Bone marrow (tissue), 2 donors: ENCODE measurements at places on chromosomes 1 and 21.

DNA sequence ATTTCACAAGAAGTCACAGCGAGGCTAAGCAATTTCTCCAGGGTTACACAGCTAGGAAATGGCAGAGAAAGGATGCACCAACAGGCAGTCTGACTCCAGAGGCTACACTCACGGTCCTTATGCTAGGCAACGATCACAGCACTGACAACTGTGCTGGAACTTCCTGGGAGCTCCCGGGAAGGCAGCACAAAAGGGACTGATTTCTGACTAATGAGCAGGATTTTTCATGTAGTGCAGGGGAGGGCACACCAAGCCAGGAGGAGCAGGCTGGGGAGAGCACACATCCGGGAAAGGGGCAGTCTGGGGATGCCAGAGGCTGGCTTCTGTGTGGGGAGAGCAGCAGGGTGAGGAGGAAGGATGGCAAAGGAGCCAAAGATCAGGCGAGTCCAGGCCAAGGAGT is 486.7 kb downstream of the OMA1 start:
- no peak for DNase-seq

DNA sequence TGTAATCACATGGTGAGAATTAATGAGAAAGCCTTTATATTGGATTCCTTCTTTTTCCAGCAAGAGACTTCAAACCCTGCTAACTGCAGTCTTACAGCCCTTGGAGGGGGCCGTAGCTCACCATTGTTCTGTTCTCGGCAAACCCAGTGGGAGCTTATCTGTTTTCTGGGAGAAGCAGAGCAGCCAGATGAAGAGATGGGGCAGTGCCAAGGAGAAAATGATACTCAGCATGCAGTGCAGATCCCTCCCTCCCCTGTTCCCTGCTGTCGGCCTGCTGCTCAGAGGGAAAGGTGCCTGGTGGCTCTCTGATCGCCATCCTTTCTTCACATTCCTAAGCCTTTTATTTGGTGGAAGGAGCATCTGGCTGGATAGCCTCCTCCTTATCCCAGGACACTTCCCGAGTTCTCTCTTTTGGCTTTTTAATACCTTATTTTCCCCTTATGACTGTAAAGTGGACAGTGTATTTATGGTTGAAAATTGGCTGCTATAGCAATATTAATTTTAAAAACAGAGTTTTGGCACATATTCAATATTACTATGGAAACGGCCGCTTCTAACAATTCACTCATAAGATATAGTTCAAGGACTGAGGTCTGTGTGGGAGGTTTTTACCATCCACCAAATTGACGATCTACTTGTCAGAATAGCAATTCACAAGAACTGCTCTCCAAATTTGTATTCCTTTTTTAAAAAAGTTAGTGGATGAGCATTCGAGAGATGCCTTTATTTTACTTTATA is 203.4 kb downstream of the CRB1 start:
- DNase-seq = no peak

DNA sequence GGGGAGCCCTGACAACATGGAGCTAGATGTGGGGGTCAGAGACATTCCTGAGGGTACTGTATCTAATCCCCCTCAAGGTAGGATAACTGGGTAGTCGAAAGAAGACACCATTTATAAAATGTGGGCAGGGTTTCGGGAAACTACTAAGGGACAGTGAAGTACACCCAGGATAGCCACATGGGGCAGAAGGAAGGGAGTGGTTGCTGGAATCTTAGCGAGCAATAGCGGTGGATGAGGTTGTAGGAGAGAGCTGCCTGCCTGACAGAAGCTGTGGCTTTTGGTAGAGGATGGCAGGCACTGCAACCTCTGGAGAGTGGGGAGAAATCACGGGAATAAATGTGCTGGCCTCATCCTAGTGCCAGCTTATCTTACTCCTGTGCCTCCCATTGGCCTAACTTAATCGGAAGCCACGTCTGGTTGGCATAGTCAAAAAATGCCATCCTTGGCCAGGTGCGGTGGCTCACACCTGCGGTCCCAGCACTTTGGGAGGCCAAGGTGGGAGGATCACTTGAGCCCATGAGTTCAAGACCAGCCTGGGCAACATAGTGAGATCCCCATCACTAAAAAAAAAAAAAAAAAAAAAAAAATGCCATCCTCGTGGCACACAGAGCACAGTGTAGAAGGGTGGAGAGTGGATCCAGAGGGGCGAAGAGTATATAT is 23.4 kb upstream of the MAPKAPK2 start:
- no peak for DNase-seq

- no peak for DNase-seq
Measured at GRCh38 chr1:199868777-199869176, 158.7 kb upstream of the NR5A2 start.

DNA sequence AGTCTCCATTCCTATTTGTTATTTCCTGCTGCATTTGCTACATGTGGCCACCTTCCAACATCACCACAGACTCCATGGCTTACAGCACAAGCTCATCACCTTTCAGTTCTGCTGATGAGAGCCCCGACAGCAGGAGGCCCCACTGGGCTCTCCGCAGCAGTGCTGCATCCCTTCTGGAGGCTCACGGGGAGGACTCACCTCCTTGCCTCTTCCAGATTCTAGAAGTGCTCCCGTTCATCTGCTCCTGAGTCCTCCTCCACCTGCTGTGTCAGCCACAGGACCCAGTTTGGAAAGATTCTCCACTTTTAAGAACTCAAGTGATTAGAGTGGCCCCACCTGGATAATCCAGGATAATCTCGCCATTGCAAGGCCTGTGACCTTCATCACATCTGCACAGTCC is 167.6 kb downstream of the PCBP3 start:
- DNase-seq = no peak

DNA sequence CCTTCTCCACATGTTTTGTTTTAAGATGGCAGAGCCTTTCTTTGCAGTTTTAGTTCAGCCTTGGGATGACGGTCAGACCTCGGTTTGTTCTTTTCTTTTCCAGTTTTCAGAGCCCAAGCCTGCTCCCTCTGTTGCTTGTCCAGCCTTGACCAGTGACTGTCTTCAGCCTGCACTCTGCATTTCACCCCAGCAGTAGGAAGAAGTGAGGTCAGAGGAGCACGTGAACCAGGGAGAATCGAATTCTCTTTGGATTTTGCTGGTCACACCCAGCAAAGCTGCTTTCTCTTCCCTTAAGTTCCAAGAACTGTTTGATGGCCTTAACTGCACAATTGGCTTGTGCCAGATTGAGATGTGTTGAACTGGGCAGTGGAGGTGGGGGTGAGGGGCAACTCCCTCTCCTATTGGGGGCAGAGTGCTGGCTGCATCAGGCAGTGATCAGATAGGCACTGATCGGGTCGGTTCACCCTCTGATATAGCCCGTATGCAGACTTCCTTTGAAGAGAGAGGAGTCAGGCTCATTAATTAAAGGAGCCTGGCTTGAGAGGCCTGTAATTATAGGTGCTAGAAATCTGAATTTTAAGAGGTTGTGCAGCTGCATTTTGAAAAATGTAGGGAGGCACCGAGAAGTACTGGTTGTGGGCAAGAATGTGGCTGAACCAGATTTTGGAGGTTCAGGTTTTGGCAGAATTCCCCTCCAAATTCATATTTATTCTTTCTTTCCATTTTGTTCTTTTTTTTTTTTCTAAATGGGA is 42.4 kb downstream of the PEX14 start:
- no peak for DNase-seq

- no peak for DNase-seq
Measured at GRCh38 chr1:53132176-53132575, 10.3 kb downstream of the SLC1A7 start.

DNA sequence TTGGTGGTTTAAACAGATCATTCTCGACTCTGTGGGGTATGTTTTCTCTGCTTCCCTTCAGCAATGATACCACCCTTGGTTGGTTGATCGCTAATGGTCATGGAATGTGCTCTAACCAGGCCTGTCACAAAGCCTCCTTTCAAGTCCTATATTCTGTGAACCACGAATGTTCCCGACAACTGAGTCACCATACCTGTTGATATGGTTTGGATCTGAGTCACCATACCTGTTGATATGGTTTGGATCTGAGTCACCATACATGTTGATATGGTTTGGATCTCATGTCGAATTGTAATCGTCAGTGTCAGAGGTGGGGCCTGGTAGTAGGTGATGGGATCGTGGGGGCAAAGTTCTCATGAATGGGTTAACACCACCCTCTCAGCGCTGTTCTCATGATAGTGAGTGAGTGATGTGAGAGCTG is 10.2 kb upstream of the CAMK2N1 start:
- no peak for DNase-seq

DNA sequence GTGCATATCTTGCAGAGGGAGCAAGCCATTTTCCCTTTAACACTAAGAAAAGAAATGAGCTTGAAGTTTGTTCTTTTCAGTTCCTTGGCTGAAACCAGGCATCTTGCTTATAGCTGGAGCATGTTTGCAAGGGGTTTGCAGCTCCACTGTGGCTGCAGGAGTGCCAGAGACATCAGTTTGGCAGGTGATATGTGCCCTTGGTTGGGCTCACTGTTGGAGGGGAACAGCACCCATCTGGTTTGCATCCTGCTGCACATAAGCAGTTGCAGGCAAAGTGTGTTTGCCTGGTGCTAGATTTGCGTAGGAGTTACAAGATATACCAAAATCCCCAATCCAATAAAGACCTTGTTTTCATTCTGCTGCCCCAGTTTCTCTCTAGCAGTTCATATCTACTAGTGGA is 47.8 kb upstream of the IKBKE start:
- DNase-seq = no peak

DNA sequence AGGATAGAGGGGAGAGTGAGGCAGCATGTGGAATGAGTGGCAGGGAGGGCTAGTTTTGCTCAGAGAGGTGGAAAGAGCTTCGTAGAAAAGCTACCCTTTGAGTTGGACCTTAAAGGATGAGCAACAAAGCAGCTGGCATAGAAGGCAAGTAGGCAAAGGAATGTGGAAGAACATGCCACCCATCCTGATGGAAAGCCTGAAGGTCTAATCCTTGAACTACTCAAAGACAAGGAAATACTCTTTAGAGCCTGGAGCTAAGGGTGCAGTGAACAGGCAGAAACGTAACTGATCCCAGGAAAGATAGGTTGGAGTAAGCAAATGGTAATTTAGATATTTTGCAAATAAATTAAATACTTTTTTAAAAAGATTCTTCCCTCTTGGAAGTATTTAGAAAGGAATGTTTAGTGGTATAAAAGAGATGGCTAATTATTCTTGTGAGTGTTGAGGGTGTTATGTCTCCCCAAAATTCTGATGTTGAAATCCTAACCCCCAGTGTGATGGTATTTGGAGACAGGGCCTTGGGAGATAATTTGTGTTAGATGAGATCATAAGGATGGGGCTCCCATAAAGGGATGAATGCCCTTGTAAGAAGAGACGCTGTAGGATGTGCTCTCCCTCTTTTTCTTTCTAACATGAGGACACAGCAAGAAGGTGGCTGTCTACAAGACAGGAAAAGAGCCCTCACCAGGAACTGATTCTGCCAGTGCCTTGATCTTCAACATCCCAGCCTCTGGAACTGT is 308.1 kb upstream of the RUNX1 start:
- no peak for DNase-seq

GRCh38 chr1:26811708-26812107 is 14.8 kb upstream of the ZDHHC18 start:
- DNase-seq = no peak

DNA sequence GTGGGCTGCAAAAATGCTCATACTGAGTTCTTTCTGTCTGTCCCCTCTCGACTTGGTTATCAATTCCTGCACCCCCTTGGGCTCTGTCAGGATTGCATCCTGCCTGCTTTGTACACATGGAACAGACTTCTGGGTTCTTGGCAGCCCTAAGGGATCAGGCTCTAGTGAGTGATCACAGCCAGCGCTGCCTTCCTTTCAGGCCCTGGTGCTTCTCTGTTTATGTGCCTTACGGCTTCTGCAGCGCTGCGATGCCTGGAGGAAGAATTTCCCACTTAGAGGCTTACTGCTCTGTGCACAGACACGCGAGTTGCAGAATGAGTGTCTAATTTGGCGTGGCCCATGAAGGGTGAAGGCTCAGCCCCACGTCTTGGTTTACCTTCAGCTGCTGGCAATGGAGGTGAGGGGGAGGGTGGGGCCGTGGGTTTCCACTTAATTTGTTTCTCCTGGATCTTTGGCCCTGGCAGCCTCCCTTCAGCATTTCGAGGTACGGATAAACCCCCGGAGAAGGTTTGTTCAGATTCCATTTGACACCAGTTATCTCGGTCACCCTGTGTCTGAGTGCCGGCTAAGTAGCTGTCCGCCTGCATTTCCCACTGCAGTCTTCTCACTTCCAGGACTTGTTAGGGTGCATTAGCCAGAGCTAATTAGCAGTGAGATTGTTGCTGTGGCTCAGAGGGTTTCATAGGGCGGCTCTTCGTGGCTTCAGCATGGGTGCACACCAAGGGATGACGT is 227.3 kb downstream of the DYRK1A start:
- DNase-seq = no peak

GRCh38 chr1:89839516-89839915 is 18.7 kb downstream of the LRRC8D start:
- no peak for DNase-seq

DNA sequence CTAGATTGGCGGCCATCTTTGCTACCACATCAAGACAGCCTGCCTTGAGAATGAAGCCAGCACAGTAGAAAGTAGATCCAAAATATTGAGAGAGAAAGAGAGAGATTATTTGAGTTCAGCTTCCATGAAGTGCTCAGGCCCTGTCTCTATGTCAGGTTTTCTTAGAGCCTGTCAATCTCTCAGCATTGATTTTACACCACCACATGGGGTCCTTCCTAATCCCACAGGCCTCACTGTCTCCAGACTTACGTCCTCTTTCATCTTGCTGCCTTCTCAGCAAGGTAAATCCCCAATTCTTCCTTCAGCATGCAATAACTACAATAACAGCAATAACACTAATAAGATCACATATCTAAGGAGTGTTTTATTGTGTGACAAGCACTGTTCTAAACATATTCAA is 21.0 kb downstream of the DYNLT5 start:
- no peak for DNase-seq

DNA sequence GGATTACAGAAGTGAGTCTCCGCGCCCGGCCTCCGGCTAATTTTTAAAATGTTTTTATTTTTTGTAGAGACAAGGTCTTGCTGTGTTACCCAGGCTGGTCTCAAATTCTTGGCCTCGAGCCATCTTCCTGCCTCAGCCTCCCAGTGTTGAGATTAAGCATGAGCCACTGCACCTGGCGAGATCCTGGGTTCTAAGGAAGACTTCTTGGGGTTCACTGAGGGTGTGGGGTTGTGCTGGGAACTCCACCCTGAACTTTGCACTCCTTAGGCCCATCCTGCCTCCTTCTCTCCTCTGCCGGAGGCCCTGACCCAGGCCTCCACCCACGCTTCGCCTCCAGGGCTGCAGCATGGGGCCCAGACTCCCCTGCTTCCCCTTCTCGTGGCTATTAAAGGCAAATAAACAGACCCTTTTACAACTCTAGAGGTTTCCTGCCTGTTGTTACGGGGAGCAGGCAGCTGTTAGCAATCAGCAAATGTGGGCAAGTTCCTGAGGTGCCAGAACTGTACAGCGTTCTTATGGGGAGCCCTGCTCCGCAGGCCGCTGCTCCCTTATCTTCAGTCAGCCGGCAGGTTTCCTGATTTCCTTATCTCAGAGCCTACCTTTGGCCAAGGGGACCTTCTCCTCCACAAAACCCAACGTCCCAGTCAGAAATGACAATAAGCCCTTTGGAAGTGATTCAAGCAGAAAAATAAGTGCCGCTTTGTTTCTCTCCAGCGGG is 41.0 kb upstream of the LIN9 start:
- DNase-seq = peak; percentile 39

- DNase-seq = peak; percentile 14
Measured at GRCh38 chr1:153352523-153352922, 3.9 kb upstream of the PGLYRP4 start.

GRCh38 chr1:167791281-167792187 is 69.8 kb downstream of the MPZL1 start:
- DNase-seq = peak; percentile 29

GRCh38 chr1:166952002-166952746 is 23.2 kb downstream of the ILDR2 start:
- DNase-seq = no peak
